ENCODE measurements at places on chromosomes 11 and 22.
A peak's percentile ranks its signal among the peaks of the same experiment; 100 is the strongest.

DNA sequence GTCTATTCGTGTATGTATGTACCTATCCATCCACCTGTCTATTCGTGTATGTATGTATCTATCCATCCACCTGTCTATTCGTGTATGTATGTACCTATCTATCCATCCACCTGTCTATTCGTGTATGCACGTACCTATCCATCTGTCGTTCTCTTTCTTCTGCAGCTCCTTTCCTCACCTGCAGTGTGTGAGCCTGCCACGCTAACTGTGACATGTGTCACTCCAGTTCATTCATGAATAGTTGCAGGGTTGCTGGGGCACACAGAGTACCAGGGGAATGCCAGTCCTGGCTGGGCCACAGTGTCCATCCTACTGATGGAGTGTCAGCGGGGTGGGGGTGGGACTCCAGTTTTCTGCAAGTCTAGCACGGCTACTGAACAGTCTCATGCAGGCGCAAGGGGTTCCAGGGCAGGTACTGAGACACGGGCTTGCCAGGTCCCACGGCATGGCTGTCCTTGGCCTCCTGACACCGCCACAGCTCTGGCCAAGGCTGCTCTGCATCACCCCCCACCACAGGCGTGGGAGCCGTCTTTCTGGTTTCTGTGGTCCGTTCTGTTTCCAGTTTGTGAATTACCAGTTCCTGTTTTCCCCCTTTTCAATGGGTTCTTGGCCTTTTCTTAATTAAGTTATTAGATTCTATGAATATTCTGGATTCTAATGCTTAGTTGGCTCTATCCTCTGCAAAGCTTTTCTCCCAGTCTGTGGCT lies 88.8 kb upstream of the CLDN5 start:
- peak; percentile 24 for DNase-seq

DNA sequence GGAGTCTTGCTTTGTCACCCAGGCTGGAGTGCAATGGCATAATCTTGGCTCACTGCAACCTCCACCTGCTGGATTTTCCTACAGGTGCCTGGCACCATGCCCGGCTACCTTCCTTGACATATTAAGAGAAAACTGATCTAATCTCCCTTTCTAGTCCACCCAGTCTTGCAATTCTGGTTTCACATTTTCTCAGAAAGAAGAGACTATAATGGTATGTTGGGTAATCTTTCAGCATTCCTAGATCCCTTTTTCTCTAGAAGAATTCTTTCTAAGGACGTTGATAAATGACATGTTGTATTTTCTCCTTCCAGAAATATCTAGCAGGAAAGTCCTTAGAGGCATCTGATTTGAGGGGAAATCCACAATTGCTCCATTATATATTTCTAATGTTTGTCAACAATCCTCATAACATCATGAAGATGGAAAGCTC lies 10.4 kb upstream of the HSPA8 start:
- DNase-seq, result no peak

- DNase-seq, result no peak
These were observed 3.3 kb downstream of the SCGB1D2 start for GRCh38 chr11:62245271-62245753.

DNA sequence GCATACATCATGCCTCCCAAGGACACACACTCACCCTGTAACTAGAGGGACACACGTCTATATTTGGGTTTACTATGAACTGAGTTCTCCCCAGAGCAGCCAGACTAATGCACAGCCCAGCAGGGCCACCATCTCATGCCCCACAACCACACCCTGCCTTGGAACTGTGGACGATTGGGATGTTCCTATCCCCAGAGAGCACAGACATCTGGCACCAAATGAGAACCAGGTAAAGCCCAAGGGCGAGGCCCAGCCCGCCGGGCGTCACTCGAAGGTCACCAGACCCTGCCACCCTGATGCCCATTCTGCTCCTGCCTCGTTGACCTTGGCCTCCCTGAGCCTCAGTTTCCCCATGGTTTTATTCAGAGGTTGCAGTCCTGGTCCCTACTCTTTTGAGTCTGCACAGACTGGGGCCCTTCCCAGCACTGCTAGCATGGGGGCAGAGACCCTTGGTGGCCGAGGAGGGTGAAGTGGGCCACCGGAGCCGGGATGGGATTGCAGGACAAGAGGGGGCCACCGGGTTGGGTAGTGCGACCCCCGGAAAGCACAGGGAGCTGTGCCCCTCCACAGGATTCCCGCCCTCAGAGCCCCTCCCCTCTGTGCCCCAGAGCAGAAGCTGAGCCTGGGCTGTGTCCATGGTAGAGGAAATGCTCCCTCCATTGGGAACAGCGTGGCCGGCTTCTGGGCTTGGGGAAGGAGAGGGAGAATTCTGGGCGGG lies 56.8 kb downstream of the IGLL5 start:
- no peak for DNase-seq

DNA sequence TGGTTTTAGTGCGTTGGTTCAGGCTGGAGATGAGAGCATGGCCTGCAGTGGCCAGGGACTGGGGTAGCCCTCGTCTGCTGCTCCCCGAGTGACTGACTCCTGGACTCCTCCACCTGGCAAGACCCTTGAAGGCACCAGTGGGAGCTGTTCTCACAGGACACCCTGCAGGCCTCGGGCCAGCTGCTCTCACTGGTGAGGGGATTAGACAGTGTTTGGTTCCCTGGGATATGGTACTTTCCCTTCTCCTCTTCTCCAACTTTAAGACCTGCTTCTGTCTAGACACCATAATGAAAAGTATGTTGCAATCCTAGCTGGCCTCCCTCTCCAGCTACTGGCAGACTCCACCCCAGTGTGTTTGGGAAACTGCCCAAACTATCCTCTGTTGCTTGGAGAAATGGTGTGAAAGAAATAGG lies 168.8 kb upstream of the CADM1 start:
- DNase-seq, result peak; percentile 78

DNA sequence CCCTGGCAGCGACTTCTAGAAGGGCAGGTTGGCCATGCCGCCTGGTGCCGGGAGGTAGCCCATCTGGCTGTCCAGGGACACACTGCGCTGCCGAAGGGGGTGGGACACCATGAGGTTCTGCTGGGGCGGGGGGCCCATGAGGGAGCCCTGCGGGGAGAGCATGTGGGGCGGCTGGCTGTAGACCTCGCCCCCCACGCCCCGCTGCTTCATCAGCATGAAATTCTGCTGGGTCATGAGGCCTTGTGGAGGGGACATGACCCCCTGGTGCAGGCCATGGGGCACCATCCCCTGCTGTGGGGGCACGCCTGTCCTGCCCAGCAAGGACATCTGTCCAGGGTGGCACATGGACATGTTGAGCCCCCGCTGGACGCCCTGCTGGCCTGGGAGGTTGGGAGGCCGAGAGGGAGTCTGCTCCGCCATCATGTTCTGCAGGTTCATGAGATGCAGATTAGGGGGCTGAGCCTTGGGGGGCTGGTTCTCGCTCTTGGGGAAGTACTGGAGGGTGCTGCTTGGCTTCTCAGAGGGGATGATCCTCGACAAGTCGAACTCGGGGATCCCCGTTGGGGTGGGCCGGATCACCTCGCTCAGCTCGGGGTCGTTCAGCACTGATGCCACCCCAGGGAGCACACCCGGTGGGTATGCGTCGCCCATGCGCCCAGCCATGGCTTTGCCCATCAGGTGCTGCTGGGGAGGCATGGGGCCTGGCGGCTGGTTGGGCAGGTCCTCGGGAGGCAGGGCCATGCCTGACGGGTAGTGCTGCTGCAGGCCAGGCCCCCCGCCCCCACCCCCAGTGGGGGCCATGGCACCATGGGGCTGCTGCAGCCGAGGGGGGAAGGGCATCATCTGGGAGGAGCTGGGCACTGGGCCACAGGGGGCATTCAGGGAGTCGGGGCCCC lies 15.0 kb downstream of the CXCR5 start:
- no peak for DNase-seq

- no peak for DNase-seq
These were observed 19.2 kb upstream of the MRGPRX1 start for GRCh38 chr11:18958221-18958910.

- DNase-seq, result no peak
These were observed 14.6 kb downstream of the PHLDA2 start for GRCh38 chr11:2914455-2915195.
